Fibroblast of lung (primary cell): ENCODE measurements at places on chromosomes 12 and 14. TPM values are rescaled to one million over a fixed set of nuclear protein-coding genes. Genes with fewer than 3 reads are reported as not detected.

DNA sequence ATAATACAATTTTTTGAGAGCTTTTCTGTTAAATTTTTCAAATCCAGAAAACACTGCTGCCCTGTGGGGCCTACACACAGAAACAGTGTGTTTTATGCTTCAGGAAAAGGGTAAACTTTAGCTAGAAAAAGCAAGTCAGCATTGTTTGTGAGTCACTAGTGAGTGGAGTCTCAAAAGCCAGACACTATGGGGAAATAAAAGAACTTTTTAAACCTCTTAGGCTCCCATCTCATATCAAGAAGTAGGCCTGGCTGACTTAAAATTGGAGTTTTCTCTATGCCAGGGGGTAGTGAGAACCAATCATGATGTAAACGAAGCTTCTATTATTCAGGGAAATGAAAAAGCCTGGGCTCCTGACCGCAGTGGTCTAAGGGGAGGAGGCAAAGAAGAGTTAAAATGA, 12.6 kb downstream of the GPR65 start:
- no peaks in the 10 kb centered on the region for H3K27me3 ChIP-seq
- H3K36me3 ChIP-seq = no peaks in the 10 kb centered on the region
- H3K27ac ChIP-seq = no peak overlapping the region
- H3K4me3 ChIP-seq = no peak overlapping the region
- no peaks in the 10 kb centered on the region for H3K4me1 ChIP-seq

GRCh38 chr14:100294213-100294962, 11.9 kb downstream of the SLC25A29 start:
- H3K36me3 ChIP-seq = peaks cover 9% of the 10 kb centered on the region
- DNase-seq = no peak
- H3K27ac ChIP-seq = no peak overlapping the region
- H3K4me3 ChIP-seq = no peak overlapping the region
- peaks cover 6% of the 10 kb centered on the region for H3K4me1 ChIP-seq

- DNase-seq = no peak
- no peak overlapping the region for H3K27ac ChIP-seq
- H3K4me3 ChIP-seq = no peak overlapping the region
Observed at GRCh38 chr14:69375722-69376121, 22.4 kb downstream of the ERH start.

- H3K4me1 ChIP-seq = no peaks in the 10 kb centered on the region
- no peaks in the 10 kb centered on the region for H3K36me3 ChIP-seq
- no peak overlapping the region for H3K4me3 ChIP-seq
- H3K27ac ChIP-seq = no peak overlapping the region
Observed at GRCh38 chr14:104395941-104396681, 183.5 kb upstream of the C14orf180 start.

- no peaks in the 10 kb centered on the region for H3K36me3 ChIP-seq
- DNase-seq = no peak
- H3K4me1 ChIP-seq = peaks cover 3% of the 10 kb centered on the region
- no peak overlapping the region for H3K4me3 ChIP-seq
Observed at GRCh38 chr12:14654842-14655241, 41.6 kb downstream of the GUCY2C start.

DNA sequence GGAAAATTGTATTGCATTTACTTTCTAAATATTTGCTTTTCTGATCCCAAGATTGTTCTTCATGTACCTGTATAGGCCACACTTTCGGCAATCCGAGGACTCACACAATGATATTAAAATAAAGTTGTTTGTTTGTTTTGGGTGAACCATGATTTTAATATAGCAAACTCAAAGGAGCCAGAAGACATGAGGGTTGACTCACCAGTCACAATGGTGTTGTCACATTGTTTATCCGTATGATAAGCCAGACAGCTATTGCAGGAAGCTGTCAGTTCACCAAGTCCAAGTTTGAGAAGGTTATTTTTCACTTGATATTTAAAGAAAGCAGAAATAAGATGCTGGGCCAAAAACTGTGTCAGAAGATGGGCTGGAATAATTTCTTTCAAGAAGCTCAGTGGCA, 67.1 kb upstream of the CPM start:
- H3K36me3 ChIP-seq = no peaks in the 10 kb centered on the region
- no peak for DNase-seq

DNA sequence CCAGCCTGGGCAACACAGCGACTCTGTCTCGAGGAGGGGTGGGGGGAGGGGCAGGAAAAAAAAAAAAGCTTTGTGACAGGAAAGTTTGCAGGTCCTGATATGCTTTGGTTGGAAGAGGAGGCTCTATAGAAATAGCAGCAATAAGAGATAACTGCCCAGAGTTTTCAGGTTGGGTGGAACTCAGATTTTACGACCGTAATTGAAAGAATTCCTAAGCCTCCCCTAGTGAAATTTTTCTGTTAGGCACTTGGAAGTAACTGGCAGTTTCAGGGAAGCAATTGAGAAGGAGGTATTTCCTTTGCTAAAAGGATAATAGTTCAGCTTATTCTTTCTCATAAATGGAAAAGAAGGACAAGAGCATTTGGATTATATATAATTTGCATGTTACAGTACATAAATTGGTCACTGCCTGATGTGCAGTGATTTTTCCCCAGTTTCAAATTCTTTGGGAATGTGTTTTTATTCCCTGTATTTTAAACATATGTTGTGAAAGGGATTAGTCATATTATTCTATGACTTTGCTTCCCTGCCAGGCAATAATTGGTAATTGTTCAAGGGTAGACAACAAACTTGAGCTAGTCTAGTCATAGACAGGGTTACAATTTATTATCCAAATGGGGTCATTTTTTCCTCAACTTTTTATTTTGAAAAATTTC, 452.8 kb downstream of the AEBP2 start:
- no peaks in the 10 kb centered on the region for H3K36me3 ChIP-seq
- no peaks in the 10 kb centered on the region for H3K27me3 ChIP-seq
- DNase-seq = no peak
- H3K4me1 ChIP-seq = no peaks in the 10 kb centered on the region
- no peak overlapping the region for H3K27ac ChIP-seq

- H3K4me1 ChIP-seq = no peaks in the 10 kb centered on the region
- no peak overlapping the region for H3K27ac ChIP-seq
- H3K4me3 ChIP-seq = no peak overlapping the region
- DNase-seq = no peak
- H3K36me3 ChIP-seq = no peaks in the 10 kb centered on the region
- H3K27me3 ChIP-seq = no peaks in the 10 kb centered on the region
Observed at GRCh38 chr14:88312257-88312656, 10.8 kb downstream of the KCNK10 start.

DNA sequence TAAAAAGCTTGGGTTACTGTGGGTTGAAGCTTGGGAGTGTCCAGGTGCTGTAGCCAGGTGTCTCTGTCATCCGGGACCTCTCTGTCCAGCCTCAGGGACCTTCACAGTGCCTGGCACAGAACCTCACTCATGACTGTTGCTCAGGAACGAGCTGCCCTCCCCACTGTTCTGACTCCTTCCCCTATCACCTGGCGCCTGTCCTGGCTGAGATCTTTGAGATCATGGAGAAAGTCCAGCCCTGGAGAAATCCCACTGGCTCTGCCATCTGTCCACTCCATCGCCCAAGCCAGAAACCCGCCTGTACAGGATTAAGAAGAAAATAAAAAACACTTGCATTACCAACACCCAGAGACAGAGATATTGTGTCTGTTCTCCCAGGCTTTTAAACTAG, 53.5 kb downstream of the DGLUCY start:
- DNase-seq = no peak
- peaks cover 3% of the 10 kb centered on the region for H3K36me3 ChIP-seq
- no peak overlapping the region for H3K27ac ChIP-seq
- no peak overlapping the region for H3K4me3 ChIP-seq
- H3K27me3 ChIP-seq = no peaks in the 10 kb centered on the region

- no peak overlapping the region for H3K27ac ChIP-seq
- H3K4me1 ChIP-seq = no peaks in the 10 kb centered on the region
- no peak overlapping the region for H3K4me3 ChIP-seq
- no peak for DNase-seq
Observed at GRCh38 chr12:18965203-18965602, 164.3 kb upstream of the PLEKHA5 start.

- DNase-seq = no peak
- H3K4me3 ChIP-seq = no peak overlapping the region
- H3K4me1 ChIP-seq = no peaks in the 10 kb centered on the region
- no peaks in the 10 kb centered on the region for H3K27me3 ChIP-seq
- no peak overlapping the region for H3K27ac ChIP-seq
Observed at GRCh38 chr12:41228066-41228820, 40.1 kb downstream of the PDZRN4 start.

DNA sequence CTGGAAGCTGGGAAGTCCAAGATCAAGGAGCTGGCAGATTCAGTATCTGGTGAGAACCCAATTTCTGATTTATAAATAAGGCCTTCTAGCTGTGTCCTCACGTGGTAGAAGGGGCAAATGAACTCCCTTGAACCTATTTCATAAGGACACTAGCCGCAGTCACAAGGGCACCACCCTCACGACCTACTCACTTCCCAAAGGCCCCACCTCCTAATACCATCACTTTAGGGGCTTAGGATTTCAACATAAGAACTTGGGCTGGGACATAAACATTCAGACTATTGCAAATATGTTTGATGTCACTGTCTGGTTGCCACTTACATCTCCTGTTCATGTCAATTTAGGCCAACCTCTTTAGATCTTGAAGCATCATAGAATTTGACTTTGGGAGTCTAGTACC, 10.8 kb upstream of the CNIH1 start:
- no peak for DNase-seq
- no peaks in the 10 kb centered on the region for H3K27me3 ChIP-seq
- H3K4me1 ChIP-seq = peaks cover 5% of the 10 kb centered on the region
- H3K27ac ChIP-seq = no peak overlapping the region
- H3K4me3 ChIP-seq = no peak overlapping the region

DNA sequence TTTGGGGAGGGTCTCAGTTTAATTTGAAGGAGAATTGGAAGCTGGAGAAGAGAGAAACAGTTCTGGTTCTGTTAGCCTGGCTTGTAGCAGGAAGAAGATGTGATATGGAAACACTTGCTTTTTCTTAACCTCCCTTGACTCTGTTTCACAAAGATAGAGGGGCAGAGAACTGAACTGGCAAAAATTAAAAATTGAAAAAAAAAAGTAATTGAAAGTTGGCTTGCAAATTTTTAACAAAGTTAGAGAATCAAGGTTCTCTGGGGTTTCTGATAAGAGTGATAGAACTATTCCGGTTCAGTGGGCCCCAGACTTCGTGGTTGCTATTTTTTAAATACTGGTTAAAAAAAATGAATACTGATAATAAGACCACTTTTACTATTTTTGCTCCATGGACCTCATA, 2.8 kb downstream of the CRADD start:
- H3K27ac ChIP-seq = no peak overlapping the region
- H3K4me1 ChIP-seq = peaks cover 10% of the 10 kb centered on the region
- DNase-seq = no peak
- H3K4me3 ChIP-seq = no peak overlapping the region
- H3K36me3 ChIP-seq = peaks cover 4% of the 10 kb centered on the region

DNA sequence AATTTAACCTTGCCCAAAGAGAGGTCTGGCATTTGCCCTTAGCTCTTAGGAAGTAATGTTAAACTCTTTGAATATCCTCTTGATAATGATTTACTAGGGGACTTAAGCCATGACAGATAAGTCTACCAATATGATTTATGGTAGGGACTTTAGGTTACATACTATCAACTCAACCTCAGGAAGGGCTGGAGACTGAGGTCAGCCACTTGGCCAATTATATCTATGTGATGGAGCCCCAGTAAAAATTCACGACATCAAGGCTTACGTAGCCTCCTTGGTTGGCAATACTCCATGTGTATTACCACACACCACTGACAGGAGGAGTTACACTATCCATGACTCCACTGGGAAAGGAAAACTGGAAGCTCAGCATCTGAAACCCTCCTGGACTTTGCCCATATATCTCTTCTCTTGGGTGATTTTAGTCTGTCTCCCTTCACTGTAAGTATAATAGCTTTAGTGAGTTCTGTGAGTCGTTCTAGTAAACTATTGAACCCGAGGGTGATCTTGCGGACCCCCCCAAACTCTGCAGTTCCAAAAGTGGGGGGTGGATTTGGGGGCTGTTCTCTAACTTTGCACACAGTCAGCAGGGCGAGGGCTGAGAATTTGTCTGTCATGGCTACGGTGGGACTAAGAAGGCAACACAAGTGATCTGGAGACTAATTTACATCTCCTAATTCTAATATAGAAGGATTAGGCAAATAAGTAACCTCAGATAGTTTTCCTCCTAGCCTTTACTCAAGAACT, 62.3 kb downstream of the R3HDM2 start:
- no peak overlapping the region for H3K27ac ChIP-seq
- peaks cover 4% of the 10 kb centered on the region for H3K4me1 ChIP-seq
- DNase-seq = peak; percentile 21
- H3K36me3 ChIP-seq = no peaks in the 10 kb centered on the region

- H3K4me3 ChIP-seq = no peak overlapping the region
- no peaks in the 10 kb centered on the region for H3K36me3 ChIP-seq
- H3K27me3 ChIP-seq = no peaks in the 10 kb centered on the region
- H3K27ac ChIP-seq = no peak overlapping the region
Observed at GRCh38 chr12:19546027-19546426, 106.7 kb downstream of the AEBP2 start.

DNA sequence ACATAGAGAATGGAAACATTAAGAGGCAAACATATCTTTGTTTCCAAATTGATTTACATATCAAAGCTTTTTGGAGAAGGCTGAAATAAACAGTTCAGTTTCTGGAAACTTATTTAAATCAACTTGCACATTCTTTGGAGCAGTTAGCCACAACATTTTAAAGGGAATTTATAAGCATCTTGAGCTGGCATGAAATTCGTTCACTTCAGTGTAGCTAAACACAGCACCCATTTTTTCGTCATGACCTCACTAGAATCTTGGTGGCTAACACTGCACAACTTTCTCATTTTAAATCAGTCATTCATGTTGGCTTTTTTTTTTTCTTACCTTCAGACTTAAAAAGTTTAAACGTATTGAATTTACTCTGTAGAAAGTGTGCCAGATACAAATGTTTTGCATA, 1139.9 kb upstream of the FLRT2 start:
- H3K36me3 ChIP-seq = no peaks in the 10 kb centered on the region
- no peaks in the 10 kb centered on the region for H3K4me1 ChIP-seq
- H3K27ac ChIP-seq = no peak overlapping the region
- no peaks in the 10 kb centered on the region for H3K27me3 ChIP-seq
- H3K4me3 ChIP-seq = no peak overlapping the region

- no peaks in the 10 kb centered on the region for H3K36me3 ChIP-seq
- H3K27me3 ChIP-seq = no peaks in the 10 kb centered on the region
- peaks cover 7% of the 10 kb centered on the region for H3K4me1 ChIP-seq
- DNase-seq = peak; percentile 72
- no peak overlapping the region for H3K4me3 ChIP-seq
Observed at GRCh38 chr14:92527721-92528120, 14.1 kb downstream of the RIN3 start.

DDN gene
- under 0.01 TPM in 2 replicates for total RNA-seq

ZDHHC22 gene
- total RNA-seq = not detected in 2 replicates

BDKRB2 gene
- 43.9 and 91.5 TPM in 2 replicates for total RNA-seq

NYNRIN gene
- total RNA-seq = 8.2 and 16.2 TPM in 2 replicates

ITGB7 gene
- total RNA-seq = 0.26 and 0.50 TPM in 2 replicates

LMNTD1 gene
- not detected in 2 replicates for total RNA-seq

SLC8A3 gene
- under 0.01 TPM in 2 replicates for total RNA-seq

ABCC9 gene
- total RNA-seq = 8.7 and 9.9 TPM in 2 replicates

KRT6C gene
- total RNA-seq = not detected in 2 replicates
